ENCODE measurements at places on chromosomes 1 and 21.
A peak's percentile ranks its signal among the peaks of the same experiment; 100 is the strongest.

- no peak for DNase-seq
Observed at GRCh38 chr1:177119311-177119710, 45.2 kb downstream of the ASTN1 start.

GRCh38 chr1:214983126-214983869 lies 99.2 kb upstream of the KCNK2 start:
- DNase-seq, result no peak

GRCh38 chr1:241624935-241625334 lies 15.2 kb downstream of the CHML start:
- no peak for DNase-seq

- DNase-seq, result no peak
Observed at GRCh38 chr1:186620566-186621350, 59.5 kb downstream of the PTGS2 start.

DNA sequence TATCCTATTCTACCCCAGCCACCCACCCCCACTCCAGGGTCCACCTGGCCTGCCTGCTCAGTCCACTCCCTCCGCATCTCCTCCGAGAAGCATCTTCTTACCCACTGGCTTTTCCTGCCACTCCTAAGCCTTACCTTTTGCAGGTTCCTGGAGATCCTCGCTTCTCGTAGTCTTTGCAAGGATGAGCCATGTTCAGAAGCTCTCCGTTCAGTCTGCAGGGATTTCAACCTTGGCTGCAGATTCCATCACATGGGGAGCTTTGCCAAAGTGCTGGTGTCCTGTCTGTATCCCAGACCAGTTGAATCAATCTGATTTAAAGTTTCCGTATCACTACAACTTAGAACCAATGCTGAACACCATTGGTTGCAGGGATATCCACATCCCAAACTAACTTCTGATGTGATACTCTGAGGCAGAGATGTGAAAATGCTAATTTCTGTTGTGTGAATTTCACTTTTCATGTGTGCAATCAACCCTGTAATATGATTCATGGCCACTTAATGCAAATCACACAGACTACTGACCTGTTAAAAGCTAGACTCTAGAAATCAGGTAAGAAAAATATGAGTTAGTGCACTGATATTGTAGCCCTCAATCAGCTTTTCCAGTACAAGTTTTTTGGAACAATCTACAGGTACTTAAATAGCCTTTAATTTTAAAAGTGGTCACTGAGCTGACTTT lies 61.9 kb downstream of the CAPN2 start:
- DNase-seq, result no peak

GRCh38 chr1:207407655-207408260 lies 46.4 kb upstream of the CR2 start:
- DNase-seq, result no peak

DNA sequence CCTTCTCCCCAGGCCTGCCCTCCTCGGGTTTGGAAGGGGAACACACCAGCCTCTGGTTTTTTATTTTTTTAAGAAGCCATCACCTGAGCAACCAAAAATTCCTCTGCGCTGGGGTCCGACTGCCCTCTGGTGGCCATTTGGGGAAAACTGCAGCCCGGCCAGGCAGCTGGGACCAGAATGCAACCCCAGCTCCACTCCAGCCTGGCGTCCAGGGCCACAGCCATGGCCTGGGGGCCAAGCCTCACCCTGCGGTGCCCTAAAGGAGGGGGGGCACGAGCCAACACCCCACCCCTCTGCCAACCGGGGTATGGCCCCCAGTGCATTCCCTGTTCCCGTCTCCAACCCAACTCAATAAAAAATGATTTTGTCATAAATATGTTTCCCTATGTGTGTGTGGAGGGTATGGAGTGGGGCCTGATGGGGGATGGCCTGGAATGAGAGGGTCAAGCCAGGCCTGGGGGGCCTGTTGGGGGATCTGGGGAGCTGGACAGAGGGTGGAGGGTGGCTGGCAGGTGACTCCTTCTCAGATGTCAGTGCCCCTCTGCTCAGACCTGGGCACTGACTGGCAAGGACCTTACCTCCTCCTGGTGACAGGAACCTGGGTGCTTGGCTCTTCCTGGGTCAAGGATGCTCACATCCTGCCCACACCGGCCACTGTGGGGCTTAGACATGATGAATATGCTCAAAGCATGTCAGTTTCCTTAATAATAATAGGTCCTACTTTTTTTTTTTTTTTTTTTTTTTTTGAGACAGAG lies 3.2 kb downstream of the GPR3 start:
- peak; percentile 81 for DNase-seq

GRCh38 chr1:62991152-62991551 lies 207.2 kb downstream of the ATG4C start:
- DNase-seq, result no peak

GRCh38 chr1:173407846-173408245 lies 69.3 kb upstream of the PRDX6 start:
- no peak for DNase-seq

- DNase-seq, result no peak
Observed at GRCh38 chr21:26557106-26557505, 16.0 kb downstream of the CYYR1 start.

DNA sequence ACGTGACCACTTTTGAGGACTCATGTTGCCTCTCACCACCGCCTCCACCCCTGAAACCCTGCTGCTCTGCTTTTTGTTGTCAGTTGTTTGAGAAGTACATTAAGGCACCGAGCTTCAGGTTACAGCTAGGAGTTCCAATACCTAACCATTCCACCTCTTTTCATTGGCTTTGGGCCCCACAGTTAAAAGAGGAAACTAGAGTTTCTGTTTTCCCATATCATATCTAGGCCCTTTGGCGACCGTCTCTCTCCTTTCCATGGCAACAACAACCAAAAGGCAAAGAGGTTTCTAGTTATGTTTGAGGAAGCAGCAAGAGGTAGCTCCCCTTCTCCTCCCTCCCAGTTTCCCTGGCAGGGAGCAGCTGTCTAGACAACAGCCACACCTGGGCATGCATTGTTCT lies 5.9 kb downstream of the ANKRD35 start:
- DNase-seq, result no peak

- DNase-seq, result no peak
Observed at GRCh38 chr21:34730194-34730593, 61.4 kb downstream of the CLIC6 start.

DNA sequence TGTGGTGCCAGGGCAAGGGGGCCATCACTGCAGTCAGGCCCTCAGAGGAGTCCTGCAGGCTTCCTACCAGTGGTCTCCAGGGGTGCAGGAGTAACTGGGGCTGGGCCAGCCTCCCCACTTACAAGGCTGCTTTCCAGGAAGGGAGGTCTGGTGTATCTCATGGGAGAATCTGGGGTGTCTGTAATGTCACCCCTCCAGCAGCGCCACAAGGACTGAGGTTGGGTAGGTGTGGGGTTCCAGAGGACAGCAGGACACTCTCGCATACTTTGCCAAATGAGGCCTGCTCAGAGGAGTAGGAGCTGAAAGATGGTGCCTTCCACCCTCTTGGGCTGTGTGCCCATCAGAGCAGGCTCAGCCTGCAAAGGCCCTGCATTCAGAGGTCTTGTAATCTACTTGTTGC lies 46.9 kb downstream of the TNNT2 start:
- DNase-seq, result no peak

- no peak for DNase-seq
Observed at GRCh38 chr1:232856541-232856940, 51.3 kb downstream of the MAP10 start.

DNA sequence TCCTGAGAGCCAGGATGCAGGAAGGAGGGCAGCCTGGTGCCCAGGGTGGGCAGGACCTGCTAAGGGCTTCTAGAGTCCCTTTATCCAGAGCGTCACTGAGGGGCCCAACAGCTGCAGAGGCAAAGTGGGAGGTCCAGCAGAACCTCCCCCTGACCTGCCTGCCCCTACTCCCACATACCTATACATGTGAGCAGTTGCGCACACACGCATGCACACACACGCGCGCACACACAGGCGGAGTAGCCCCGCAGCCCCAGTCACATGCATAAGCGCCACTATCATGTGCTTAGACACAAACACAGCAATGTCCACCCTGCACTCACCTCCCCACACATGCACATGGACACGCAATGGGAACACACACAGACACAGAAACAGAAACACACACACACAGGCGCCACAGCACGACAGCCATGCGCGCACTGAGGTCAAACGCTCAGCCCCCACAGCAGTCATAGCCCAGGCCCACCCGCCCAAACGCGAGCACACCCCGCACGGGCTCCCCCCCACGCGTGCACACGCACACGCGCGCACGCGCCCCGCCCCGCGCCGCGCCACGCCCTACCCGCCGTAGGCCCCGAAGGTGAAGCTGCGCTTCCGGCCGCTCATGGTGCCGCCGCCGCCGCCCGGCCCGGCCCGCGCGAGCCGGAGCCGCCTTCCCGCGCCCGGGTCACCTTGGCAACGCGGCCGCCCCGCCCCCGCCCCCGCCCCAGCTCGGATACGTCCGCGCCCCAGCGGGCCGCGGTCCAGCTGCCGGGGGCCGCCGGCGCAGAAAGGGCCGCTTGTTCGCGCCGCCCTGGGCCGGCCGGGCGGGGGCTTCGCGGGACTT lies 17.7 kb downstream of the RAP1GAP start:
- DNase-seq, result peak; percentile 77

GRCh38 chr1:166999075-166999474 lies 10.0 kb downstream of the MAEL start:
- no peak for DNase-seq

- DNase-seq, result no peak
Observed at GRCh38 chr1:245716561-245716960, 561.8 kb downstream of the KIF26B start.

Measured in liver (tissue), 10 donors.